Stimulated activated CD8-positive, alpha-beta memory T cell treated with anti-CD3 and anti-CD28 coated beads, Interleukin-4, amount 100 ng/mL, for 1 hour (primary cell): ENCODE measurements at places on chromosomes 4 and X.

GRCh38 chr4:166386491-166387360, 513.7 kb downstream of the TLL1 start:
- DNase-seq: no peak

DNA sequence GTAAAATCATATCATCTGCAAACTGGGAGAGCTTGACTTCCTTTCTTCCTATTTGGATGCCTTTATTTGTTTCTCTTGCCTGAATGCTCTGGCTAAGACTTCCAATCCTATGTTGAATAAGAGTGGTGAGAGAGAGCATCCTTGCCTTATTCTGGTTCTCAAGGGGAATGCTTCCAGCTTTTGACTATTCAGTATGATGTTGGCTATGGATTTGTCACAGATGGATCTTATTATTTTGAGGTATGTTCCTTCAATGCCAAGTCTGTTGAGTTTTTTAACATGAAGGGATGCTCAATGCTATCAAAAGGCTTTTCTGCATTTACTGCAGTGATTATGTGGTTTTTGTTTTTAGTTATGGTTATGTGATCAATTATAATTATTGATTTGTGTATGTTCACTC, 2144.6 kb upstream of the TENM3 start:
- DNase-seq: no peak

DNA sequence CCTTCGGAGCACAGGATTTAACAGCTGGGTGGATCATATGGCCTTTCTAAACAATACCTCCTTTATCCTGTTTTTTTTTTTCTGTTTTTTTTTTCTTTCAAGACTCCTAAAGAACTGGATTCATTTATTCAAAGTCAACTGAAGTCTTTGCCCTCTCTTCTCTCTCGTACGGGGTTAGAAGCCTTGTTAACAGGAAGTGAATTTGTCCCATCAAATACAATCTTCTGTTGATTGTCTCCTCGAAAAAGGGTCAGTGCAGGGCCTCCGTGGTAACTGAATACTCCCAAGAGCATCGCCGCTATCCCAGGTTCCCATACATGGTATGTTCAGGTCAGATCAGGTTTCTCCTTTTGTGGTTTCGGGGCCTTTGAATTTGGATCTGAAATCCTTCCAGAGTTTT, 1.8 kb upstream of the TMEM128 start:
- DNase-seq: no peak

- no peak for DNase-seq
These were observed 38.5 kb upstream of the UGT2B7 start for GRCh38 chr4:69057620-69058409.

DNA sequence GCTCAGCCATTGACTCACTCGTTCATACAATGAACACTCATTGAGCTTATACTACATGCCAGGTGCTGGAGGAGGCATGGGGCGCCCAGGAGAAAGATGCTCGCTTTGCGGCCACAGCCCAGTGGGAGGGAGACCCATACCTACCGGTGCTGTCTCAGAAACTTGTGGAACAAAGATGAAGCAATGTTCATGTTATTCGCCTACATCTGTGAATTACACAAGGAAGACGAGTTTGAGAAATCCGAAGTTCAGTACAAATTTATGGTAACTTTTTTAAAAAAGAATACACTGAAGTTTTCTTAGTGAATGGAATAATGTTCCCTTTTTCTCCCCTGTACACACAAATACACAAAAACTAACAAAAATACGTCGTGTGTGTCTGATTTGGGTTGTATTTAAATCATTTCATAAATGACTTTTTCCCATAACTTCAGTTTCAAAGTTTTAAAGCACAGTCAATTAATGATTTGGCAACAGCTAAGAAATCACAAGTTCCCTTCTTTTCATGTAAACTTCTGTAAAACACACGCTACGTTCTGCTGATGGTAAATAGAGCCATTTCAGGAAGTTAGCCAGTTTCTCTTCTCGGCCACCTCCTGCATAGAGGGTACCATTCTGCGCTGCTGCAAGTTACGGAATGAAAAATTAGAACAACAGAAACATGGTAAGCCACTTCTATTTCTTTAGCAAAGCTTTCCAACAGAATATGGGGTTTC, at the start of gene TLR8:
TSS of gene TLR8 (plus strand) at position 575 of the 716 bp plus-strand sequence. CDS start at position 662, 87 bp downstream.
- DNase-seq: no peak

- no peak for DNase-seq
These were observed 452.9 kb upstream of the EPHA5 start for GRCh38 chr4:66123190-66123589.

- no peak for DNase-seq
These were observed 31.5 kb upstream of the GTPBP6 start for GRCh38 chrX:350148-350533.

- DNase-seq: no peak
These were observed at the start of gene ADH1C for GRCh38 chr4:99352602-99353537. TSS of gene ADH1C (minus strand) at chr4:99352746. CDS start at chr4:99352675, 71 bp downstream.

DNA sequence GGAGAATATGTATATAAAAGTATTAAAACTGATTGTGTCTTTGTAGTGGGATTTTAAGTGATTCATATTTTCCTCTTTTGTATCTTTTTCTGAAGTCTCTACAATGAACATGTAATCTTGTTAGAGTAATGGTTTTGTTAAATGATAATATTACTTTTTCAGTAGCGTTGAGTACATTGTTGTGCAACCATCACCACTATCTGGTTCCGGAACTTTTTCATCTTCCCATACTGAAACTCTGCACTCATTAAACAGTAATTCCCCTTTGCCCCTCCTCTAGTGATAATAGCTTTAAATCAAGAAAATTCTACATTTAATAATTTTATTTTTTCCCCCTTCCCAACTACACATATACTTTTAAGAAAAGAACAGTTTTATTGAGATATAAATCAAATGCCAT, 23.3 kb downstream of the SHROOM3 start:
- no peak for DNase-seq

GRCh38 chrX:40148385-40149285, 50.9 kb upstream of the BCOR start:
- DNase-seq: no peak

DNA sequence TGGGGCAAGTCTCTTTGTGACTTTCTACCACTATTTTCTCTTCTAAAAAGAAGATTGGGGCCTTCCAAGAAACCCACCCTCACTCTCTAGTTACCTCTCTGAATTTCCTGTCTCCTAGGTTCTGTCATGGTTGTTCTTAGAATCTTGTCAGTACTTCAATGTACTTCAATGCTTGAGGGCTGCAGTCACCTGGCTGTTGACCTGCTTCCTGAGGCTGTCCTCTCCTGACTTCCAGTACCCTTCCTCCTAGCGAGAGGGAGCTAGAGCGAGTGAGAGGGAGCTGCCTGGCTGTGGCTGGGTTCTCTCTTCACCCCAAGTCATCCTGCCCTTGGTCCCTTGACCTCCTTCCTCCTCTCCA, 17.7 kb downstream of the CD99L2 start:
- DNase-seq: no peak

DNA sequence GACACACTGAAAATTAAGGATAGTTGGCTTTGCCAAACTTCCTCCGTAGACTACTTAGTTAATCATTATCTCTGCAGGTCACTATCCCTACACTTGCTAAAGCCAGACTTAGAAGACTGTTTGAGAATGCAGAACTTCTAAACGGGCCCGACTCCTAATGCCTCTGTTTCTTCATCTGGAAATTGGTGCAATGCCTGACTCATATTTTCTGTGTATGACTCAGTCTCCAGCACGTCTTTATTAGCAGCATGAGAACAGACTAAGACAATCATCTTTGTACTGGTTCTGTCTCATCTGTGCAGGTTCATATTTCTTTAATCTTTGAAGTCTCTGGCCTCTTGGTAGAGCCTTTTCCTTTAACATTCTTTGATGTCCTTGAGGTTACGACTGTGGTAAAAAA, 411.9 kb upstream of the ACTRT1 start:
- DNase-seq: no peak

- no peak for DNase-seq
These were observed 1447.1 kb downstream of the PCDH19 start for GRCh38 chrX:98962996-98963395.

GRCh38 chr4:94342694-94343093, at the start of gene HPGDS:
TSS of gene HPGDS (minus strand) at chr4:94342836. CDS start at chr4:94334629, 8,207 bp downstream.
- no peak for DNase-seq
